ENCODE measurements at places on chromosomes 2 and 18.

DNA sequence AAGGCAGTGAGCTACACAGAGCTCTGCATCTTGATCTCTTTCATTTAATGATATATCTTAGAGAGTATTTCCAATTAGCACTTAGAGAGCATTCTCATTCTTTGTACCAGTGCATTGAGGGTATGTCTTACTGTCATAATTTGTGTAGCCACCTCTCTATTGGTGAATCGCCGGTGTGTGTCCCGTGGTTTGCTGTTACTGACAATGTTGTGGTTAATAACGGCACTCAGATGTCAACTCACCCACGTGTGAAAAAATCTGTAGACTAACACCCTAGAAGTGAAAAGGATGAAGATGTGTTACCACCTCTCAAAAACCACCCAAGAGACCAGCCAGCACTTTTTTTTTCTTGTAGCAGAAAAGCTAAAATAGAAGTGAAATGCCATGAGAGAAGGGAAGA is 37.1 kb downstream of the TEX51 start:
- DNase-seq: no peak

GRCh38 chr2:152433289-152433688 is 98.3 kb downstream of the FMNL2 start:
- no peak for DNase-seq

GRCh38 chr2:201496785-201497184 is 45.2 kb downstream of the STRADB start:
- no peak for DNase-seq

DNA sequence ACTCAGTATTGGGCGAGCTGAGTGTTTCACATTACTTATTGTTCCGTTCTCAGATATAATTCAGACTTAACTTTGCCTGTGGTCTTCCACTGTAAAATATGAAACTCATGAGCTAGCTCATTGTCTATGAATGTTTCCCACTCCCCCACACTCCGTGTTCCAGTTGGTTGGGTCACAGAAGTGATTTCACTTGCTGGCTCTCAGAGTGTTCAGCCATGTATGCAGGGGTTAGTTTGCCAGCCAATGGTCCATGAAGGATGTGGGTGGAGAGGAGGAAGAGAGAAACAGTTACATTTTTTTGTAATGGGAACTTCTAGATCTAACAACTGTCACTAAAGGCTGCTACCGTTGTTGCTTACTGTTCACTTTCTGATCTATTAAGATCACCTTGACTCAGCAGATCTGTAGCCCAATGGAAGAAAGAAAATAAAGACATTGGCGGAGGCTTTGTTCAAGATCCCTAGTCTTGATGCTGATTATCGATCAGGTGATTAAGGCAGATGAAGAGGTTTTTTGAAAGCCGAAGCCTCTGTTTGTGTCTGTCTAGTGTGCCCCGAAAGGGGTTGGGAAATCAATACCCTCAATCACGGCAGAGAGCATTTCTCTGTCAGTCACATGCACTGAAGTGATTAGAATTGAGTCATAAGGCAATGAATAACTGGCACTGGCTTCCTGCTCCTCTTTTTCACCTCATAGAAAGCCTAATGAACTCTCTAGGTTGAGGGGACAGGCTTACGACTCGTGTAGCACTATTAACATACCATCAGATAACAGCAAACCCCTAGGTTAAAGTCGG is 279.7 kb upstream of the FIGN start:
- no peak for DNase-seq

DNA sequence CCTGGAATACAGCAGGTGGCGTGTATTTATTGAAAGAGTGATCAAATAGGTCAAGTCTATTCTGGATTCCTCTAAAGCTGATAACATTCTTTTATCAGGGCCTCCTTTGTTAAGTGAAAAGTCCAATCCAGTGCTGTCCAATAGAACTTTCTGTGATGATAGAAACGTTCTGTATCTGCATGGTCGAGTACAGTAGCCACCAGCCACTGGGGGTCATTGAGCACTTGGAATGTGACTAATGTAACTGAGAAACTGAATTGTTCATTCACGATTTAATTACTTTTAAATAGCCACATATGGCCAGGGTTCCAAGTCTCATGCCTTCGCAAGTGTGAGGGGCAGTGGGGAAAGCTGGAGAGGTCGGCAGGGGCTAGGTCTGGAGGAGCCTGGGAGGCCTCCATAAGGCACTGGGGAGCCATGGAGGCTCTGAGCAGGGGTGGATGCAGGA is 20.5 kb downstream of the SH2D6 start:
- DNase-seq: no peak

DNA sequence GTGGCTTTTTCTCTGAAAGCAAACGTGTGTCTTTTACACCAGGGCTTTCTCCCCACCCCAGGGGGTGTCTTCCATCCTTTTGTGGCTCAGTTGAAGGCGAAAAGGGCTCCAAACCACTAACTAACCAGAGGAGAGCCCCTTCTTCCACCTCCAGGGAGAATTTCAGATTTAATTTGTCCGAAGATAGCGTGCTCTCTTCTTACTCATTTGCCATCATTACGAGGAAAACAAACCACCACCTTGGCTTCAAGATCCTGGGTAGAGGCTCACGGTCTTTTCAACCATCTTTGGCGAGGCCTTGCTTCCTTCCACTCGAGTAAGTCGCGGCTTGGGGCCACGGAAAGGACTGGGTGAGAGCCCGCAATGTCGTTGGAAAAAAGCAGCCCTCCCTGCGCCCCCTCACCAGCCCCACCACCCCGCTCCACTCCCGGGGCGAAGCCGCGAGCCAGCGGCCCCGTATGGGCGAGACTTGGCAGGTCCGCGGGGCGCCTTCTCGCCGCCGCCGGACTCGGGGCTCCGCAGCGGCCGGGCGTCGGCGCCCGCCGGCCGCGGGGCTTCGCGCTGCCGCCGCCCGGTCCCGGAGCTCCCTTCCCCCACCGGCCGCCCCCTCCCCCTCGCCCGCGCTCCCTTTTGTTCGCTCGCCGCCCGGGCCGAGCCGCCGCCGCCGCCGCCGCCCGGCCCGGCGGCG is 1.7 kb upstream of the ZNF532 start:
- no peak for DNase-seq

DNA sequence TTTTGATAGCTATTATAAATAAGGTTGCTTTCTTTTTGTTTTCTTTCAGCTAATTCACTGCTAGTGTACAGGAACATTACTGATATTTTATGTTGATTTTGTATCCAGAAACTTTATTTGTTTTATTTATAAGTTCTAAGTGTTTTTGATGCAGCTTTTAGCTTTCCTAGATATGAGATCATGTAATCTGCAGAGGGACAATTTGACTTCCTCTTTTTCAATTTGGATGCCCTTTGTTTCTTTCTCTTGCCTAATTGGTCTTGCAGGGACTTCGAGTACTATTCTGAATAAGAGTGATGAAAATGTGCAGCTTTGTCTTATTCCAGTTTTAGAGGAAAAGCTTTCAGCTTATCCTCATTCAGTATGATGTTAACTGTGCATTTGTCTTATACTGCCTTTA is 643.4 kb upstream of the CDH2 start:
- DNase-seq: no peak

- DNase-seq: no peak
These were observed 3.1 kb downstream of the NRXN1 start for GRCh38 chr2:51028829-51029228.

- DNase-seq: no peak
These were observed 125.5 kb downstream of the RAPGEF4 start for GRCh38 chr2:172861098-172861497.

GRCh38 chr2:42939411-42940206 is 147.2 kb upstream of the HAAO start:
- DNase-seq: no peak

DNA sequence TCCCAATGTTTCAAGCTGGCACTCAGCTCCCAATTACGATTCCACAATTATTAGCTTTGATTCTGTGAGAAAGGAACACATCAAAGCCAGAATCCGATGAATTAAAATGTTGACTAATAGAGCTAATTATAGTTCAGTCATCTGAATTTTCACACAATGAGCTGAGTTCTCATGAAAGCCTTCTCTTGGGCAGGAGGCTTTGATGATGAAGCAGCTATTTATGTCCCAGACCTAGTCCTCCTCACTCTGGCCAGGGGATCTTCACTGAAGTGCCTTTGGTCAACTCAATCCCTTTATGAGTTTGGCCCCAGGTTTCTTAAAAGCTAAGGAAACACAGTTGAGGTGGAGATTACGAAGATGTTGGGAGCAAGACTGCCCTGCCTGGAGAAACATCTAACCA is 74.7 kb upstream of the PPM1B start:
- no peak for DNase-seq

Measured in stimulated activated CD4-positive, alpha-beta T cell treated with anti-CD3 and anti-CD28 coated beads, Interleukin-1b, Interleukin-23, amount 100 ng/mL, for 1 hour (primary cell).